LNCaP clone FGC (cell line): ENCODE measurements at places on chromosomes 3 and 15.

DNA sequence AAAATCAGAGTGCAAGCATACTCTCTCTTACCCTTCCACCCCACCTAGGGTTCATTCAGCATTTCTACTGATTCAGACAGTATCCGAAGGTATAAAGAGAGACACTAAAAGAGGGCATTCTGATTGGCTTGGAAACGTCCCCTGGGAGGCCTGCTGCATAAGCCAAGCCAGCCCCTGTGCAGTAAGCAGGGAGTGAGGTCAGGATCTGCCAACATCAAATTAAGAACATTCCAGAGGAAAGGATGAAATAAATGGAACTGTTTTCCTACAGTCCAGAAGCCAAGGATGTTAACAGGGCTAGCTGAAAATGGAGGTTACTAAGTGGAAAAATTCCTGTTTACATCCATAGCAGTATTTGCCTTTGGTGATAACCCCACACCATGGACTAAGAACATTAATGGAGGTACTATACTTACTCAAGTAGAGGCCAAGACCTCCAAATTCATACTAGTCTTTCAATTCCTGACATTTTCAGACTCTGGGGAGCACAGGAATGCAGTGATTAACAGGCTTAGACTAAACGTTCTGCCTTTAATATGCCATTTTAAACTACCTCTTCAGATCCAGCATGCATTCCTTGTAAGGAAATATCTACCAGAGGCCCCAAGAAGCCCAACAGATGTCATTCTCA, 34.5 kb downstream of the NPTN start:
- no peak for DNase-seq

DNA sequence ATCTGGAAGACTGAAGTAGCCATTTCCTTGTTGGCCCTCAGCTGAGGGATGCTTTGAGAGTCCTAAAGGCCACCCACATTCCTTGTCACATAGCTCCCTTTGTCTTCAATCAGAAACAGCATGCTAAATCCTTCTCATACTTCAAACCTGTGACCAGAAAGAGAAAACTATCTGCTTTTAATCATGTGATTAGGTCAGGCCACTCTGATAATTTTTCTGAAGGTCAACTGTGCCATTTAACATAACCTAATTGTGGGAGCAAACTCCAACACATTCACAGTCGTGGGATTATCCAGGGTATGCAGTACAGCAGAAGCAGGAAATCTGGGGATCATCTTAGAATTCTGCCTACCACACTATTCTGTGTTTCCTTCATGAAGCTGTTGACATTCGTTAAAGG, 223.9 kb upstream of the NR2E3 start:
- no peak for DNase-seq

GRCh38 chr3:30203301-30203700, 403.1 kb upstream of the TGFBR2 start:
- no peak for DNase-seq

- no peak for DNase-seq
These were observed 239.3 kb upstream of the GBE1 start for GRCh38 chr3:82000773-82001172.

GRCh38 chr15:38611228-38611627, 46.6 kb upstream of the RASGRP1 start:
- DNase-seq = no peak

DNA sequence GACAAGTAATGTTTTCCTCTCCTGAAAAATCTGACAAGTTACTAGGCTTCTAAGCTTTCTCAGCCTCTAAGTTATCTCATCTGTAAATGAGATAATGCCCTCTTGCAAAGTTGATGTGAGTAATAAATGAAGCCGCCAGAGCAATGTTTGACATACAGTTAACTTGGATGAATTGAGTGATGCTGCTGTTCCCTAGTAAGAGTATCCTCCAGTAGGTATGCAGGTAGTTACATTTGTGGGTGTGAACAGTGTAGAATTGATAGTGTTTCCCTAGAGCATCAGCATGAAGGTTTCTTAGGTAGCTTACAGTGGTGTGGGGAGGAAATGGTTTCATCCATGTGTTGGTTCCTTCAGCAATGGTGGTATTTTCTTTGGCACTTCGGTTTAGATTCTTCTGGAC, 3.4 kb downstream of the ATP2C1 start:
- DNase-seq = no peak

DNA sequence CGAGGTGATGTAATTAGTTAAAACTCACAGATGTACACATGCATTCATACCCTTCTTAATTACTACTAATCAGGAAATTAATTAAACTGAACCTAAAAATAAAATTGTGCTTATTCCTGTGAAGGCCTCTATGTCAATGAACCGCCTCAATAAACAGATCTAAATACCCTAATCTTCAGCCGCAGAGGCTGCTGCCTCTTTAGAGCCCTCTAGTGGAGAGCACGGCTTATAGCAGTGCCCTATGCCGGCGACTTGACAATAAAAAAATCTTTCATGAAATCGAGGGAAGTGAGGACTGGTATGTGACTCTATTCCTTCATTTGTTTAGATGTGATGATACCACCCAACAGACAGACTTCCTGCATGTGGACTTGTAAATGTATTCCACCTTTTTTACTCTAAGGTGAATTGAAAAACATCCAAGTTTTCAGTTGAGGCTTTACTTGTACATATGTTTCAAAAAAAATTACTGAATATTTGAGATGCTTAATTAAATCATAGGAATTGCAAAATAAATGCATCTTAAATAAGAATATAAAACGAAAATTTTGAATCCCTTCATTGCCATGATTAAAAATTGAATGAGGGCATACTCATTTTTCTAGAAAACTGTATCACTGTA, 8.3 kb upstream of the EPHA3 start:
- no peak for DNase-seq

- DNase-seq = no peak
These were observed 50.8 kb downstream of the SUSD5 start for GRCh38 chr3:33167716-33168336.

DNA sequence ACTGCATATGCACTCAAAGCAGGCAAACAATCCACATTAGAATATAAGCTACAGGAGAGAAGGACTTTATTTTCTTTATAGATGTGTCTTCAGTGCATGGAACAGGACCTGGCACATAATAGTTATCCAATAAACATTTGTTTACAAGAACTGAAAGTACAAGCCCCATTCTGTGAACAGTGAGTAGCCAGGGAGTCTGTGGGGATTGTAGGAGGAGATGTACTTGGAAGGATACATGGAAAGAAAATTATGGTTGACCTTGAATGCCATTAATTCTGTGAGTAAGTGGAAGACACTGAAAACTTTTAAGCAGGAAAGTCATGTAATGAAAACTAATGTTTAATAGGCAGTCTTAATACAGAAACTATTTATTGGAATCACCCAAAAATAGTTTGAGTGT, 28.3 kb downstream of the MASP1 start:
- DNase-seq = peak; percentile 39

GRCh38 chr3:151697496-151697895, 36.2 kb upstream of the AADACL2 start:
- DNase-seq = no peak

- DNase-seq = no peak
These were observed 1.4 kb downstream of the CNTN3 start for GRCh38 chr3:74613060-74613459.

DNA sequence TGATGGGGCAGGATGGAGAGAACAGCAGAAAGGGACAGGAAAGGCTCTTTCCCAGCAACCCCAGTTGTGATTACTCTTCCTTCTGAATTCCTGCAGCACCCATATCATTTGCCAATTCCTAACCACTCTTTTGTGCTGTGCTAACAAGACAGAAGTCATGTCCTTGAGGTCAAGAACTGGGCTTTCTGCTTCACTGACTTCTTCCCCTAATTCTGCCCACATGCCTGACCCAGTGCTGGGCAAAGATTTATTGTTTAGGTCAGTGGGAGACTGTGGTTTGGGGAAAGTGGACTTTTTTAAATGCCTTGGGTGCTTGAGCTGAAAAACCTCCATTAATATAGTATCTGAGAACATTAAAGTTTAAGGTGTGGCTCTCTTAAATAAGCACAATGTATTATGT, 4.2 kb upstream of the EFCAB12 start:
- no peak for DNase-seq

- peak; percentile 40 for DNase-seq
These were observed 199.6 kb upstream of the GADL1 start for GRCh38 chr3:31094048-31094447.

DNA sequence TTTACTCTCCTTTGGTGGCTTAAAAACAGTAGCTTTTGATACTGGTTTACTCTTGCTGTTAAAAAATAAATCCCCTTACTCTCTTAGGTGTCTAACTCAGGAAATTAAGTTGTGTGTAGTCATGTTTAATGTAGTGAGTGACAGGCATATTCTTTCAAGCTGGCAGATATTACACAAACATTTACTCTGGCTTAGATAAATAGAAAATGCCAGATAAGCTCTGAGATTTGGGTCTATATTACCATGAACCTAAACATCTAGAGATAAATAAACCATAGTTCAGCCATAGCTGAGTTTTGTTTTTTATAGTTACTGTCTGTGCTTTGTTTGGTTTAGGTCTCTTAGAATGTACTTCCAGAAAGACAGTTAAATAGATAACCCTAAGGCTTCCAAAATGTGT, 2.4 kb downstream of the SEMA6D start:
- DNase-seq = peak; percentile 87

- no peak for DNase-seq
These were observed 442.0 kb downstream of the MAGI1 start for GRCh38 chr3:65596571-65597225.

DNA sequence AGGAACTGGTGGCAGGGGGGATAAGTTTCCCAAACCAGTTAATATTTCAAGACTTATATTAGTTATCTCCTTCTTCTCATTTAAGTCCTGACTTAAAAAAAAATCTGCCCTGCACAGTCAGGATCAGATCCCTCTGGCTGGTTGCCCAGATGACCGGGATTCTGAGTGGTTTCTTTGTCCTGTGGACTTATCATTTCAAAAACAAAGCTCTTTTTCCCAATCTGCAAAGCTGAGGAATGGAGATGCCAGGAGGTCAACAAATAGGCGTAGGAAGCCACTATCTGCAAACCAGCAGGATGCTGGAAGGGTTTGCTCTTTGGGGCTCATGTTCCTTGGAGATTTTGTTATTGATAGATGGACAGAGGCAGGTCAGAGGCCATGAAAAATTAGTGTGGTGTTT, 5.8 kb downstream of the C3orf20 start:
- DNase-seq = no peak

DNA sequence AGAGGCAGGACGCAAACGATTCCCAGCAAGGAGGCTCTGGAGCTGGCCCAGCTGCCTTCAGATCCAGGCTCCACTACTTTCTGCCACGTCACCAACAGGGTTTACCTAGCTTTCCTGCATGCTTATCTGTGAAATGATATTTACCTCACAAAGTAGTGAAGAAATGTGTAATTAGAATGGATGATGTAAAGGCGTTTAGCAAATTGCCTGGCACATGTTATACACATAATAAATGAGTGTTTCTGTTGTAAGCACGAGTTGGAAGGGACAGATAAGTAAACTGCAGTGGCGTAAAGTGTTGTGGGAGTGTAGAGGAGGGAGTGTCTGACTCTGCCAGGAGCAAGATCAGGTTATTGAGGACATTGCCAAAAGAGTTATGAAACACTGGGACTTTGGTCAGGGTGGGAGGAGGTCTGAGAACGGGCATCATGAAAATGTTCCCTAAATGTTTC, 3.5 kb upstream of the CHAC1 start:
- no peak for DNase-seq

DNA sequence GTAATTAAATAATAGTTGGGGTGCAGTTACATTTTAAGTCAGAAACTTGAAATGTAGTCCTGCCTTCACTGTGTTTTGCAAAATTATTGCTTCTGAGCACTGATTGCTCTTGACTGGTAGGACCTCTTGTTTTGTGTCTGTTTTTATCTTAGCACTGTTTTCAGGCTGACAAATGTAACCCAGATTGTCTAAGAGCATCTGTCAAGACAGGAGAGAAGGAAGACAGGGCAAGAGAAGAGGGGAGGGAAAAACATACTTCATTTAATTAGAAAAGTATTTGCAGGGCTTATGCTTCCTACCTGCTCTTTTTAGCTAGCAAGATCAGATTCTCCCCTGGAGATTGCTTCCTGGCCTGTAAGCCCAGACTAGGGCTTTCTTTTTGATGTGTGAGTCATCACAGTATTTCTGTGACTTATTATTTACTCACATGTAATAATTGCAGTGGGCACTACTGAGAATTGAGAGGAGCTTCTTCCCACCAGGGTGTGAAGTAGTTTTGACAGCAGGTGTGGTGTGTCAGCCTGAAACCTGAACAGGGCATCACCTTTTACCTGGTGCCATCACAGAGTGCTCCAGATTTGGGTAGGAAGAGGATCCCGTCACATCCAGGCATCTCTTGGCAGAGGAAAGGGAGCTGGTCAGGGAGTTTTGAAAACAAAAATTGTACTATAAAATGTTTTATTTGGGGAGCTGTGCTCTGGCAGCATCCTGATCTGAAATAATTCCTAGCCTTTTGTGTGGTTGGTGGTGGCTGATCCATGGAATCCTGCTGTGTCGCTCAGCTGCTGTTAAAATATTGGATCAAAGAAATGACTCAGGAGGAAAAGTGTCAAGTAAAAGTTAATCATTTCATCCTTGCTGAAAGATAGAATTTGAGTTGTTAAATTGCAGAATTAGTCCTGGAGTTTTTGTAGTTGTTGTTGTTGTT, 98.2 kb downstream of the TMEM108 start:
- DNase-seq = no peak
